Prostate gland (tissue), 2 donors: ENCODE measurements at places on chromosomes 2 and 18.

- H3K4me1 ChIP-seq = no peaks in the 10 kb centered on the region
- no peak overlapping the region for H3K27ac ChIP-seq
- no peaks in the 10 kb centered on the region for H3K27me3 ChIP-seq
- H3K36me3 ChIP-seq = no peaks in the 10 kb centered on the region
Observed at GRCh38 chr2:4464634-4465266, 761.4 kb downstream of the DCDC2C start.

DNA sequence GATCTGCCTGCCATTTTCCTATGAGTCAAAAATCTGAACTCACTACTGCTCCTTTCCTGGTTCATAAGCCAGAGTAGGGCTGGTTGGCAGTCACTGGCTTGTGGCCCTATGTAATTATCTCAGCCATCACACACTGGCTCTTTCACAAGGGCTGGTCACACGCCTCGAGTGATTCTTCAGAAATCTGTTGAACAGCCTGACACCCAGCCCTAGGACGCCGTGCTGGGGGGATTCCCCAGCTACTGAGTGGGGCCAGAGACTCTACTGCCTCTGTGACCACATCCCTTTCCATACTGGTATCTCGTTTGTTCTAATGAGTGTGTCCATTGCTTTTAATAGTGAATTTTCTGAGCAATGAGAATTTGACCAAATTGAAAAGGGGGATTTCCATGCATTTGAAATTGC lies 45.8 kb upstream of the RBM44 start:
- H3K36me3 ChIP-seq = peaks cover 9% of the 10 kb centered on the region
- H3K27me3 ChIP-seq = no peaks in the 10 kb centered on the region
- H3K27ac ChIP-seq = no peak overlapping the region
- no peak overlapping the region for H3K4me3 ChIP-seq

DNA sequence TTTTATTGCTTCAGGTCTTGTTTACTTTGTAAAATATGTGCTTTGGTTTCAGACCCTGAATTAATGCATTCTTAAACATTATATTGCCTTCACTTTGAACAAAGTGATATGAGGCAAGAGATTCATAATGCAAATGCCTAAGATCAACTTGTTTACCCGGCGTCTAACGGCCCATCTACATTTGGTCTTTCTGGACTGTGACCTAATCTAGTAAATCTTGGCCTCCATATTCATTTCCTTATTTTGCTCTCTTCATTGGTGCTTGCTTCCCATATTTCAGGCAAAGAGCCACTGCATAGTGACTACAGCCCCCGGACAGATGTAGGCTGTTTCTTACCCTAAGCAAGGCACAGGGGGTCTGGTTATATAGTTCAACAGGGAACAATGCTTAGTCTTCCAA lies 53.0 kb upstream of the SLC39A10 start:
- DNase-seq = no peak
- no peaks in the 10 kb centered on the region for H3K4me1 ChIP-seq
- no peaks in the 10 kb centered on the region for H3K27me3 ChIP-seq
- no peak overlapping the region for H3K27ac ChIP-seq
- no peak overlapping the region for H3K4me3 ChIP-seq
- H3K36me3 ChIP-seq = no peaks in the 10 kb centered on the region

DNA sequence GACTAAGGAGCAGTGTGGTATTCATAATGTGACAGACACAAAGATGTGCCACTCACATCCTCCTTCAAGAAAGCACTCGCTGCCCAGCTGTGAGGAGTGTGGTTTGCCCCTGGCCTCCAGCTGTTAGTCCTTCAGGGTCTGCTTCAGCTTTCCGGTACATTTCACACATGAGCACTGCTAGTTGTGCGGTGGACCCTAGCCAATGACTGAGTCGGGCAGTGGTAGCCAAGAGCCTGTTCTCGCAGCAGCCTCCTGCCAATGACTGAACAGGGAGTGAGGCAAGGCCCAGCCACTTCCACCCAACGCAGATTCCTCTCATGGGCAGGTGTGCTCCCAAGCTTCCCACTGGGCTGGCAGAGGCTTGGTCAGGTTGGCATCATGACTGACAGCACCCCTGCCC lies 254.3 kb downstream of the RBM43 start:
- H3K27me3 ChIP-seq = no peaks in the 10 kb centered on the region
- H3K4me3 ChIP-seq = no peak overlapping the region
- no peaks in the 10 kb centered on the region for H3K36me3 ChIP-seq
- H3K4me1 ChIP-seq = no peaks in the 10 kb centered on the region
- no peak overlapping the region for H3K27ac ChIP-seq

DNA sequence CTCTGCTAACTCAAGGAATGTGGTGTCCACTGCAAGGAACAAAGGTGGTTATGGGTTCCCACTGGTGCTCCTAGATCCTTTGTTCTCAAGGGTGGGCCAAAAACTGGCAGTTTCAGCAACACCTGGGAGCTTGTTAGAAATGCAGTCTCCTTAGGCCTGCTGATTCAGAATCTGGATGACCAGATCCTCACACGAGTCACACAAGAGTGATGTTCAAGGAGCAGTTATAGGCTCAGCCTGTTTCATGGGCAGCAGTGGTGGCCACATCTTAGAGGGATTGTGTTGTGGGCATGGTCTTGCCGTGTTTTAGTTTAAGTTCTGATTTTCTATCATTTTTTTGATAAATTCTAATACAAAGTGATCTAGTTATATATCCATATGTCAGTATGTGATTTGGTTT lies 28.7 kb upstream of the MGAT5 start:
- H3K27me3 ChIP-seq = no peaks in the 10 kb centered on the region
- no peak overlapping the region for H3K4me3 ChIP-seq
- DNase-seq = no peak

GRCh38 chr2:64836566-64836965 lies 152.6 kb upstream of the SLC1A4 start:
- H3K36me3 ChIP-seq = no peaks in the 10 kb centered on the region
- no peak overlapping the region for H3K4me3 ChIP-seq
- no peak overlapping the region for H3K27ac ChIP-seq
- H3K4me1 ChIP-seq = no peaks in the 10 kb centered on the region
- no peaks in the 10 kb centered on the region for H3K27me3 ChIP-seq

GRCh38 chr2:170314744-170315447 lies 136.9 kb downstream of the MYO3B start:
- no peak for DNase-seq
- H3K27ac ChIP-seq = no peak overlapping the region
- no peaks in the 10 kb centered on the region for H3K27me3 ChIP-seq
- no peak overlapping the region for H3K4me3 ChIP-seq
